ENCODE measurements at places on chromosomes 12 and 14.

DNA sequence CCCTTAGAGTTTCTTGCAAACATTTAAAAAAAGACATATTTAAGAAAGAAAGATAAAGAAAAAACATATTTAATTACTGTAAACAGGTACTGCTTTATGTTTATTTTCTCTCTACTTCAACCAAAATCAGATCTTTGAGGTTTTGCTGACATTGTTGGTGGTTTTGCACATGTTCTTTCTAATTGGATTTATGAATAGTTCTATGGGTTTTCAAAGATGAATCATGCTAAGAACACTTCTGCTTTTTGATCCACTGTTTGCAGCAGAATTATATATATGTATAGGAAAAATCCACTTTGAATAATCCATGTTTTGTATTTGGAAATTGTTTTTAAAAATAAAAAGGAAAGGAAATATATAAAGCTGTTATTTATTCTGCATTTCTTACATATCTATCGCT, 78.4 kb downstream of the FRMD6 start:
- no peak for DNase-seq

- no peak for DNase-seq
Measured at GRCh38 chr12:114817571-114818425, 133.8 kb upstream of the TBX3 start.

GRCh38 chr14:106347890-106348755, 821.7 kb downstream of the TMEM121 start:
- DNase-seq: no peak

GRCh38 chr12:89084751-89085150, 267.6 kb downstream of the DUSP6 start:
- DNase-seq: no peak

GRCh38 chr14:34797747-34798583, 77.2 kb downstream of the BAZ1A start:
- DNase-seq: no peak

- no peak for DNase-seq
Measured at GRCh38 chr14:99264691-99265450, 7.1 kb downstream of the BCL11B start.

DNA sequence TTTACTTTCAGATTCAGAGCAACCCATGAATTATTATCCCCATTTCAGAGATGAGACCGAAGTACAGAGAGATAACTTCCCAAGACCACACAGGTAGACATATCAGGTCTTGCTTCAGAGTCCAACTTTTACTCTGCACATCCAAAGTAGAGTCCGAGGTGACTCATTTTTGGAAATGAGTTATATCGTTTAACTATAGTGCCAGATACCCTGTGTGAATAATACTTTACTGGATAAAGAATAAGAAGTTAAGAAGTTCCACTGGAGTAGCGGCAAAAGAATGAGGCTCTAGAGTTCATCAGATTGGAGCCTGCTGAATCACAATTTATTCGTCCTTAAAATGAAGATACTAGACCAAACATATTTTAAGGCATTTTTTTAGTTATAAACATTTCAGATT, 124.7 kb downstream of the EPS8 start:
- DNase-seq: no peak

GRCh38 chr12:40511341-40511740, 180.9 kb upstream of the CNTN1 start:
- DNase-seq: no peak

DNA sequence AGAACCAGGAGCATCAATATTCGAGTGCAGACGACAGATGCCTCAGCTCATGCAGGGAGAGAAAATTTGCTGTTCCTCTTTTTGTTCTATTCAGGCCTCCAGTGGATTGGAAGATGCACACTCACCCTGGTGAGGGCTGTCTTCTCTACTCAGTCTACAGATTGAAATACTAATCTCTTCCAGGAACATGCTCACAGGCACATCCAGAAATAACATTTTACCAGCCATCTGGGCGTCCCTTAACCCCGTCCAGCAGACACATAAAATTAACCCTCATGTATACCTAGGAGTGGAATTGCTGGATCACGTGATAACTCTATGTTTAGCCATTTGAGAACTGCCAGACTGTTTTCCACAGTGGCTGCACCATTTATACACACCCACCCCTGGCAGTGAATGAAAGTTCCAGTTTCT, 4.5 kb upstream of the OAS2 start:
- DNase-seq: no peak

GRCh38 chr14:34450542-34450915, 11.5 kb downstream of the SPTSSA start:
- no peak for DNase-seq
